NCI-H2029 treated with DMSO at 0.1 percent for 48 hours (cell line): ENCODE measurements at places on chromosomes 11 and 22.

GRCh38 chr22:27842669-27843431 lies 41.3 kb upstream of the MN1 start:
- DNase-seq = no peak

DNA sequence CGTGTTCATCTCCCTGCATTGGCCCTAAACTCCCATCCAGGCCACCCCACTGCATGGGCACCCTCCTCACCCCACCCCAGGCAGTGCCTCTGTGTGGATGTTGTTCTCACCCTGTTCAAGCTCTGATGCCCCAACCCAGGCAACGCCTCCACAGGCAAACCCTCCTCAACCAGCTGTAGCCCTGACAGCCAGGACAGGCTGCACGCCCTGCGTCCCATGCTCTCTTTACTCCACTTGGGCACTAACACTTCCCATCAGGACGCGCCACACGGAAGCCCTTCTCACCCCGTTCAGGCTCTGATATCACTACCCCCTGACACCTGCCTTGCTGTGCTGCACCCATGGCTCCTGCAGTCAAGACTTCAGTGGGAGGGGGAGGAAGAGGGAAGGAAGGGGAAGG lies 47.9 kb downstream of the KCNJ1 start:
- DNase-seq = no peak

GRCh38 chr22:23219822-23220484 lies 39.6 kb downstream of the BCR start:
- no peak for DNase-seq

DNA sequence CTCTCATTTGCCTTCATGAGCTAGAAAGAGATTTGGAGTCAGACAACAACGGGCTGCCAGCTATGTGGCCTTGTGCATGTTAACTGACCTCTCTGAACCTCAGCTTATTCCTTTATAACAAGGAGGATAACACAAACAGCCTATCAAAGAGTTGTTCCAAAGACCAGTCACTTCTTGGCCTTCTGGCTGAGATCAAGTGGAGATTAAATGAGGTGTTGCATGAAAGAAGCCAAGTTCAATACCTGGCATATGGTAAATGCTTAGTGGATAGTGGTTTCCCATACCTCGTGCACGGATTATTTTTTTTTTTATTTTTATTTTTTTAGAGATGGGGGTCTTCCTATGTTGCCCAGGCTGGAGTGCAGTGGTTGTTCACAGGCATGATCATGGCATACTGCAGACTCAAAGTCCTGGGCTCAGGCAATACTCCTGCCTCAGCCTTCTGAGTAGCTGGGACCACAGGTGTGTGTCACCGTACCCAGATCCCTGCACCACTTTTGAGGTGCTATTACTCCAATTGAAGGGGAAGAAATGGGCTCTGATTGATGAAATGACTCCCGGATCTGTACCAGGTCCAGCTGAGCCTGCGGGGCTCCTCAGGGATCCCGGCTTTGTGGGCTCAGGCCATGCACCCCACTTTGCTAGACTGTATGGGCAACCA lies 4.9 kb downstream of the LGALS1 start:
- no peak for DNase-seq

DNA sequence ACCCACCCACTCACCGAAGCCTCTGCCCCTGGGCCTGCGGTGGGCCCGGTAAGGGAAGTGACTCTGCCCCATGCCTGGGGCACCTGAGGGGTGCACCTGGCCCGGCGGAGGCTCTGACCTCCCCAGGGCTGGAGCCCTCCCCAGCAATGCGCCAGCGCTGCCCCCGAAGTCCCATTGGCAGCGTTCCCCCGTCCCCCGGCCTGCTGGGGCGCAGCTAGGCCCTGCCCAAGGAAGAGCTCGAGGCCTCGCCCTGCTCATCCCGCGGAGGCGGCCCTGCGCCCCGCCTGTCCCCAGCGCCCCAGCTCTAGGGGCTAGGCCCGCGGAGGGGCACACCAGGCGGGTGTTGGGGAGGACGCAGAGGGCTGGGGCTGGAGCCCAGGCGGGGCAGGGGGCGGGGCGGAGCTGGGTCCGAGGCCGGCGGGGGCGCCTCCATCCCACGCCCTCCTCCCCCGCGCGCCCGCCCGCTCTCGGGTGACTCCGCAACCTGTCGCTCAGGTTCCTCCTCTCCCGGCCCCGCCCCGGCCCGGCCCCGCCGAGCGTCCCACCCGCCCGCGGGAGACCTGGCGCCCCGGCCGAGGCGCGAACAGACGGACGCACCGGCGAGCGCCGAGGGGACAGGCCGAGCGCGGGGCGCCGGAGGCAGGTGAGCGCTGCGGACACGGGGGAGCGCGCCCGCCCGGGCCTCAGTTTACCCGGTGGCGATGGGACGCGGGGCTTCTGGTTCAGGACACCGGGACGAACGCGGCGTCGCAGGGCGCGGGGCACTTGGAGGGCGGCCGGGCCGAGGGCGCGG lies at the start of gene EPS8L2:
EPS8L2 (plus strand) TSS at position 586 of the 793 bp plus-strand sequence. CDS start 3,177 bp downstream, outside the sequence.
- DNase-seq = no peak

DNA sequence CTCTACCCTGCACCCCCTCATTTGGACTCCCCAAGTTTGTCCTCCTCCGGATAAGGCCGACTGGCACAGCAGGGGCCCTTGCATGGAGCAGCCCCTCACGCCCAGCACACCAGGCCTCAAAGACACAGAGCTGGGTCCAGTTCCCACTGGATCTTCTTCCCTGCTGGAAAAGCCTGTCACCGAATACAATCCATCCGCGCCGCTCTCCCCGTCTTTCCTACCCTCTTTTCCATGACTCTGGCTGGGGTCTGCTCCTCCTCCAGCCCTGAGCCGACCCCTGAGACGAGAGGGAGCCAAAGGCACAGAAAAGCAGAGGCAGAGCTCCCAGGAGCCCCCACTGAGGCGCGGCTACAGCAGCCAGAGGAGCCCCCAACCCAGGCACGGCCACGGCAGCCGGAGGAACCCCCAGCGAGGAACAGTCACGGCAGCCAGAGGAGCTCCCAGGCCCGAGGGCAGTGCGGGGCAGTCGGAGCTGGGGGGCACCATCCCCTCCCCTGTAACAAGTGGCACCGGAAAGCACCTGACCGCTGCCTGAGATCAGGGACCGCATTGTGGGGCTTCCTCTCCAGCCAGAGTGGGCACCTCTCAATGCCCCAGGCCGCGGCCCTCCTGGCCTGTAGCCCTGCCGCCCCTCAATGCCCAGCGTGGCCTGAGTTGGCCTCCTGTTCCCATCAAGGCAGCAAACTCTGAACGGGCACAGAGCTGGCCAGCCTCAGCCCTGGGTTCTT lies 12.0 kb downstream of the ALG12 start:
- DNase-seq = no peak

- DNase-seq = no peak
Observed at GRCh38 chr11:113923572-113923971, 19.0 kb downstream of the HTR3B start.

- no peak for DNase-seq
Observed at GRCh38 chr22:39215070-39215396, 29.7 kb downstream of the PDGFB start.

DNA sequence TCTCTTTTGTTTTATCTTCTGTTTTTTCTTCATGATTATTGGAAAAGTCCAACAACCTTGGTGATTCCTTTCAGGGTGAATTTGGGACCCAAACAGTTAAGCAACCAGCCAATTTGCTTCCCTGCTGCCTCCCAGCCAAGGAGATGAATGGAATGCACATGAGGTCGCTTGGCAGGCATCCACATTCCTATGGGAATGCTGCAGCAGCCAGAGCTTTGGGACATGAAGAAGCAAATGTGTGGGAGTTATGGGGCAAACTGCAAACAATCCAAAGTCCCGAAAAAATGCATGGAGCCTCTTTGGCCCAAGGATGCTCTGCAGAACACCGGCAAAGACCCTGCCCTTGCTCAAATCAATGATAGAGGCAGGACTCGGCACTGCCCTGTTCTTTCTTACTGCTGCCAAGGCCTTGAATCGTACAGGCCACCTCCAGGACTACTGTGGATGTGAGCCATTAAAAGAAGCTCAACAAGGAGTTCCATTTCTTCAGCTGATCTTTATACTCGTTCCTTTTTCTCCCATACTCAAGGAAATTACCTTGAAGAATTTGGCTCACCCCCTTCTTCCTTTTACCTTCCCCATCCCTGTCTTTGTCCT lies 117.3 kb upstream of the TEAD1 start:
- DNase-seq = no peak

DNA sequence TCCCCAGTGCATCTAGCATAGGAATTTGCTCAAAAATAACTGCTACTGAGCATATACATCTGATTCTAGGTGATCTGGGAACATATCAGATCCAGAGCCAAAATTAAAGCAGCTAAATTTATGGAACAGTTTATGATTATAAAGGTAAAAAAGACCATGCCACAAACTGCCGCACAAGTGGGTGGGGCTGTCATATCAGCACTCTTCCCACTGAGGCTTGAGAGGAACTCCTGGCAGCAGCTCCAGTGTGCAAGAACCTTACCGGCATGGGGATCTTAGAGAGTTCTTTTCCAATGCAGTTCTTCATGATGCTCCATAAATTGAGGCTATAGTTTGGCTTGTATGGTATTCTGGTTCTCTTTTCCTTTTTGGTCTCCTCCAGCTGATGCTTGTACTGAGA lies 15.3 kb downstream of the OSBP start:
- no peak for DNase-seq

DNA sequence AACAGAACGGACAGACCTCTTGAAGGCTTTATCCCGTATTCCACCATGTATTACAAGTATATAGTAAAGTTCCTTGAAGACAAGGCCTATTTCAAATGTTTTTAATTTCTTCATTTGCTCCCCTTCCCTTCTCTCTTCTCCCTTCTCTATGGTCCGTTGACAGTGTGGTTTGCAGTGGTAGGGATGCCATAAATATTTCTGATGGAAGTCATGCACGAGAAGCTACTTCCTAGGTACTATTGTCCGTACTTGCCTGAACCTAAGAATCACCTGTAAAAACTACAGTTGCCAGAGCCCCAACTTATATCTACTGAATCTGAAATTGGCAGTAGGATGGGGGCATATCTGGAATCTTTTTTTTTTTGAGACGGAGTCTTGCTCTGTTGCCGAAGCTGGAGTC lies 2.8 kb downstream of the PISD start:
- no peak for DNase-seq

GRCh38 chr11:66291706-66292542 lies at the start of gene TMEM151A:
Gene TMEM151A, plus strand, starts transcription at chr11:66291894. Its CDS starts 120 bp downstream, at chr11:66292014.
- DNase-seq = no peak
